IMR-90 (cell line): ENCODE measurements at places on chromosomes 5 and 9. TPM values are rescaled to one million over a fixed set of nuclear protein-coding genes. Genes with fewer than 3 reads are reported as not detected.

DNA sequence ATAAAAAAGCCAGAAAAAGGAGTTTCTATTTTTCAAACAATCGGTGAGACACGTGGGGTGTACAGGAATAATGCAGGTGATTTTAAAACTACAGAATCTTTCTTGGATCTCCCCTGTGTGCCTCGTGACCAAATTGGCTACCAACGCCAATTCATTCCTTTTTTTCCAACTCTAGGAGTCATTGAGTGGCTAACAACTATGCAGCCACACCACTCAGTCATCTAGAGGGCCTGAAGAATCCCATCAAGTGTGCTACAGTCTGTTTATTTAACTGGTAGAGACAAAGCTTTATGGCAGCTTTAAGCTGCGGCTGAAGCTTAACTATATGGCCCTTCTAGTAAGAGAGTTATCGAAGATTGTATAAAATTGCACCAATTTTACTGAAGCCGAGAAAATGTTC, 113.1 kb upstream of the NIPBL start:
- no peak overlapping the region for H3K27ac ChIP-seq
- peaks cover 3% of the 10 kb centered on the region for H3K27me3 ChIP-seq
- H3K4me3 ChIP-seq: no peak overlapping the region
- no peaks in the 10 kb centered on the region for H3K36me3 ChIP-seq
- no peak for DNase-seq

DNA sequence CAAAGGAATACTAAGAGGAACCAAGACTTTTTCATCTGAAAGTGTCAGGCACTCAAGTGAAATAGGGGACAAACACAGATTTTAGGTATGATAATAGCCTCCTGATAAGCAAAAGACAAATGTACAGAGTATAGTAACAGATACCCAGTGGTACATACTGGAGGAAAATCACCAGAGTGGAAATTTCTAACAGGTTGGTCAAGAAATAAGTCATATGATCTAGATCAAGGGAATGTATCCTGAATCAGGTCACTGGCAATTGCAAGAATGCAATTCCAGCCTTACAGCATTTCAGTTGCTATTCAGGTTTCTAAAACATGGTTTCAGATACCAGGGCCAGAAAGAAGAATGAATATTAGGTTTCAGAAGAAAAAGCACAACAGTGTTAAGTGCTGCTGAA, 82.2 kb upstream of the SLCO6A1 start:
- H3K4me3 ChIP-seq: no peak overlapping the region
- no peak for DNase-seq
- H3K4me1 ChIP-seq: no peaks in the 10 kb centered on the region
- H3K36me3 ChIP-seq: no peaks in the 10 kb centered on the region

DNA sequence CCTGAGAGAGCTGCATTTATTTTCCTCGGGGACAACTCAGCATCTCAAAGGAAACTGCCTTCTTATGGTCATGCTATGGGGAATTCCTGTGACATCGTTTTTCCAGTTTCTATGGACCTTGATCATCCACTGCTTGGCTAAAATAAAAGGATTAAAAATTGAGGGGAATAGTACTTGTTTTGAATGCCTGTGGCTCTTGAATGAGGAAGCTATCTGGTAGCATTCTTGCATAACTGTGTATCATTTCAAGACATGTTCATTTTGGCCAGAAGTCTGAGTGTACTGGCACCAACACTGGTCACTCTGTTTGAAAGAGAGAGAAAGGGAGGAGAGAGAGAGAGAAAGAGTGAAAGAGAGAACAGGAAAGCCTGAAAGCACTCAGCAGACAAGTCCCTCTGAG, 116.7 kb downstream of the DOCK2 start:
- peak; percentile 75 for DNase-seq
- H3K4me3 ChIP-seq: no peak overlapping the region
- no peaks in the 10 kb centered on the region for H3K27me3 ChIP-seq
- H3K4me1 ChIP-seq: peaks cover 6% of the 10 kb centered on the region; the same call in 1 of the 2 replicates
- no peak overlapping the region for H3K27ac ChIP-seq
- H3K36me3 ChIP-seq: no peaks in the 10 kb centered on the region

GRCh38 chr5:178548746-178549145, 41.4 kb downstream of the COL23A1 start:
- H3K27me3 ChIP-seq: no peaks in the 10 kb centered on the region
- H3K4me1 ChIP-seq: no peaks in the 10 kb centered on the region
- H3K27ac ChIP-seq: no peak overlapping the region

DNA sequence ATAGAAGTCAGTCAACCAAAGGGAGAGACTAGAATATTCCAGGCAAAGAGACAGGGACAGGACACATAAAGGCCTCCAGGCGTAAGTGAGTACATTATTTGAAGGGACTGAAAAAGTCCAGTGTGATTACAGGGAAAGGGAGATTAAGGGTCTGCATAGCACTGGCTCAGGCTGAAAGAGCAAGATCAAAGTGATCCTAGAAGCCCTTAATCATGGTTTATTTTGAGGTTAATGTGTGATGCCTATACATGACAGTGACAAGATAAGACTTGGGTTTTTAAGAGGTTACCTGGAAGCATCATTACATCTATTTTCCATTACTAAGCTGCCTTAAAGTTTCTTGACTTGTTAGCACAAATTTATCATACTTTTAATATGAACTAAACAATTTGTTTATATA, 25.8 kb downstream of the LMBRD2 start:
- no peak overlapping the region for H3K27ac ChIP-seq
- no peaks in the 10 kb centered on the region for H3K4me1 ChIP-seq
- H3K36me3 ChIP-seq: no peaks in the 10 kb centered on the region
- H3K4me3 ChIP-seq: no peak overlapping the region
- no peak for DNase-seq

- H3K36me3 ChIP-seq: no peaks in the 10 kb centered on the region
- no peak overlapping the region for H3K27ac ChIP-seq
Measured at GRCh38 chr5:30039379-30039778, 1154.1 kb upstream of the CDH6 start.

GRCh38 chr5:80382488-80382887, 25.4 kb upstream of the ZFYVE16 start:
- no peaks in the 10 kb centered on the region for H3K4me1 ChIP-seq
- no peak overlapping the region for H3K4me3 ChIP-seq
- H3K27me3 ChIP-seq: peaks cover 4% of the 10 kb centered on the region; the same call in 1 of the 2 replicates
- no peak overlapping the region for H3K27ac ChIP-seq
- no peaks in the 10 kb centered on the region for H3K36me3 ChIP-seq

DNA sequence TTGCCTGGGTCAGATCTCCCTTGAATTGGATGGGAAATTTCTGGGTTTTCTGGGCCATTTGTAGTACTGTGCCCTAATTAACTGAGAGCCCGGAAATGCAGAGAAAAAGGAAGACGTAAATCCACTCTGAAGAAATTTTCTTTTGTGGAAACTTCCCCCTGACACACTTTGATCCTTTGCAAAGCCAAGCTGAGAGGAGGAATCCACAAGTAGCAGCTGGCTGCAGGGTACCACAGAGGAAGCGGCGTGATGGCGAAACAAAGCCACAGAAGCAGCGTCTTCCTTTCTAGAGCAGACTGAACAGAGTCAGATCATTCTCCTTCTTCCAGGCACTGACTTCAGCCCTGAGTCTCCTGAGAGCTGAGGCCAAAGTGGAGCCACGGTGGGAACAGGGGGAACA, 47.1 kb upstream of the ZNF354A start:
- no peak overlapping the region for H3K4me3 ChIP-seq
- H3K36me3 ChIP-seq: no peaks in the 10 kb centered on the region
- H3K27me3 ChIP-seq: no peaks in the 10 kb centered on the region
- no peak for DNase-seq
- no peaks in the 10 kb centered on the region for H3K4me1 ChIP-seq

GRCh38 chr5:172410160-172410559, 44.2 kb downstream of the SH3PXD2B start:
- peak; percentile 87 for DNase-seq
- peaks cover 10% of the 10 kb centered on the region; the same call in 1 of the 2 replicates for H3K36me3 ChIP-seq
- H3K27ac ChIP-seq: no peak overlapping the region
- peaks cover 31% of the 10 kb centered on the region for H3K4me1 ChIP-seq
- no peaks in the 10 kb centered on the region for H3K27me3 ChIP-seq

DNA sequence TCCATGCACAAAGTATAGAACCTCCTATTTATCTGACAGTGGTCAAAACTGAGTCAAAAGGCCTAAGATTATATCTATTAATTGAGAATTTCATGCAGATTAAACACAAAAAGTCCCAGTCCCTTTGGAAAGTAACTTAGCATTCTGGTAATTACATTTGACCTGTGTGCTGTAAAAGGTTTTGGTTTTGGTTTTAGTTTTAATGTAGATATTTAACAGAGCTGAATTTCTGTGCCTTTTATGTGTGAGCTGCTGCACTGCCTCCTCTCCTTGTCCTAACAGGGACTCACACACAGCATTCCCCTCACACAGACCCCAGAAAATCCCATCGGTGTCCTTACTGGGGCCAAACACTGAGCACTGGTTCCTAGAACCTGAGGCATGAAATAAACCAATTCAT, 31.0 kb upstream of the FSD1L start:
- H3K27me3 ChIP-seq: no peaks in the 10 kb centered on the region
- no peak overlapping the region for H3K27ac ChIP-seq
- H3K4me3 ChIP-seq: no peak overlapping the region
- H3K36me3 ChIP-seq: no peaks in the 10 kb centered on the region
- H3K4me1 ChIP-seq: peaks cover 6% of the 10 kb centered on the region
- no peak for DNase-seq

GRCh38 chr9:112233769-112234168, 58.7 kb upstream of the SUSD1 start:
- H3K4me3 ChIP-seq: no peak overlapping the region
- H3K4me1 ChIP-seq: peaks cover 2% of the 10 kb centered on the region; the same call in 1 of the 2 replicates
- no peaks in the 10 kb centered on the region for H3K27me3 ChIP-seq

DNA sequence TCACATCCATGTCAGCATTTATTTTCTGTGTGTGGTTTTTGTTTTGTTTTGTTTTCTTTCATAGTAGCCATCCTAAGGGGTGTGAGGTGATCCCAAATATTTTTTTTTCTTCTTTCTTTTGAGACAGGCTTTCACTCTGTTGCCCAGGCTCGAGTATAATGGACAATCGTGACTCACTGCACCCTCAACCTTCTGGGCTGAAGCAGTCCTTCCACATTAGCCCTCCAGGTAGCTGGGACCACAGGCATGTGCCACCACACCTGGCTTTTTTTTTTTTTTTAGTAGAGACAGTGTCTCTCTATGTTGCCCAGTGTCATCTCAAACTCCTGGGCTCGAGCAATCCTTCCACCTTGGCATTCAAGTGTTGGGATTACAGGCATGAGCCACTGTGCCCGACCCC, 59.1 kb downstream of the CDC42SE2 start:
- no peaks in the 10 kb centered on the region for H3K36me3 ChIP-seq
- H3K4me3 ChIP-seq: no peak overlapping the region
- no peak for DNase-seq
- no peak overlapping the region for H3K27ac ChIP-seq

DNA sequence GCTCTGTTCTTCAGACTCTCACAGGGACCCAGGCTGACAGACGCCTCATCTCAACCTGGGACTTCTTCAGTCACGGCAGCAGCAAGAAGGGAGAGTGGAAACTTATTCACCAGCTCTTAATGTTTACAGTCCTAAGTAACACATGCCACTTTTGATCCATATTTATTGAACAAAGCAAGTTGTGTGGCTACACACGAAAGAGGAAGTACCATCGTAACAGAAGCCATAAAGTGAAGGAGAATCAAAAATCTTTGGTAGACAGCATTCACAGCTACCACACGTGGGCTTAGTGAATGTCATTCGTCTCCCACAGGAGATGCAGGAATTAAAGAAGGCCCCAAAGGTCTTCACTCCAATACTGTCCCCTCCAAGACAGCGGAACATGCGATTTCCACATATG, 582.6 kb downstream of the CETN3 start:
- H3K27me3 ChIP-seq: no peaks in the 10 kb centered on the region
- no peaks in the 10 kb centered on the region for H3K36me3 ChIP-seq
- no peak overlapping the region for H3K4me3 ChIP-seq
- H3K27ac ChIP-seq: no peak overlapping the region
- no peaks in the 10 kb centered on the region for H3K4me1 ChIP-seq

GZMA gene
- total RNA-seq: not detected in 2 replicates

SCGB3A2 gene
- total RNA-seq: not detected in 2 replicates

CDX1 gene
- 0.18 TPM in 1 of 2 replicates, not detected in the other for total RNA-seq

ANKRD34B gene
- not detected in 2 replicates for total RNA-seq
